ENCODE measurements at places on chromosomes 6 and 20.

DNA sequence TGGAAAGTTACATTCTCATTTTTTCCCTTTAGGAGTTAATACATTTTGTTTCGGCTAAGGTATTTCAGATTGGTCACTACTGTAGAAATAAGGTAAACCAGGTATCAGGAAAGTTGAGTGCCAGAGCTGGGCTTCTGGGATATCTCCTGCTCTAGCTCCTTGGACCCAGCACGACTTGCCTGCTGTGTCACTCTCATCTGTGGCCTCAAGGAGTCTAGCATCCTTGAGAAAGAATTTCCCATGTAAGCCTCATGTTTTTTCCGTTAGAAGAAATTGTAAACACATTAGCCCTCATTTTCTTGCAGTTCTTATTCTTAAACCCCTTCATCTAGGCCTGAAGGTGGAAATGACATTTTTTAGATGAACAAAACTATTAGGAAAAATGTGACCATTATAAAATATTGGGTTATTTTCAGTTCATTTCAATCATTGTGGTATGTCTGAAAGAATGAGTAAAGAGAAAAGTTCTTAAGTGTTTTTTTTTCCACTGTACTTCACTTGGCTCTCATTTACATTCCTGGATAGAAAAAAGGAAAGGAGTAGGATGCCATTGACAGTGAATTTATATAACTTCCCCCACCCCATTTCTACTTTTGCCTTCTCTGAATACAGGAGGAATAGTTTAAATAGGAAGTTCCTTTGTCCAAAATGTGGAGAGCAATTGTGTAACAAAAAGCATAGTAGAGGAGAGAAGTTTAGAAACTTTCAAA, 46.7 kb downstream of the CD2AP start:
- no peak for DNase-seq

DNA sequence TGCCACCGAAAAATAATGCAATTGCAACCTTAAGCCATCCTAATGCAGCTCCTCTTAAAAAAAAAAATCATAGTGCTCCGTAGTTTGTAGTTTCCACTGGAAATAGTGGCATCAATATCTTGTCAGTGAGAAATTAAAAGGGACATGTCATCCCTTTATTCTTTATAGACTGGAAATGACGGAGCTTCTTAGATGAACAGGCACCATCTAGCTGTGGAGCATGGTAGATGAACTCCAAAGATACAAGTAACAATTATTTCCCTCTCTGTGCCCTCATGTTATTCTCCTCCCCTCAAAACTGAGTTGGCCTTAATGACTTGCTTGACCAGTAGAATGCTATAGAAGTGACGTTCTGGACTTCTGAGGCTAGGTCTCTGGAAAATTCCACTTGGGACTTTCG, 268.1 kb upstream of the SPTLC3 start:
- DNase-seq = no peak

GRCh38 chr6:146408583-146408982, 135.1 kb upstream of the RAB32 start:
- no peak for DNase-seq

- DNase-seq = no peak
Measured at GRCh38 chr20:38290829-38291814, 12.8 kb upstream of the BPI start.

GRCh38 chr20:32528905-32529670, 56.0 kb downstream of the NOL4L start:
- DNase-seq = no peak

DNA sequence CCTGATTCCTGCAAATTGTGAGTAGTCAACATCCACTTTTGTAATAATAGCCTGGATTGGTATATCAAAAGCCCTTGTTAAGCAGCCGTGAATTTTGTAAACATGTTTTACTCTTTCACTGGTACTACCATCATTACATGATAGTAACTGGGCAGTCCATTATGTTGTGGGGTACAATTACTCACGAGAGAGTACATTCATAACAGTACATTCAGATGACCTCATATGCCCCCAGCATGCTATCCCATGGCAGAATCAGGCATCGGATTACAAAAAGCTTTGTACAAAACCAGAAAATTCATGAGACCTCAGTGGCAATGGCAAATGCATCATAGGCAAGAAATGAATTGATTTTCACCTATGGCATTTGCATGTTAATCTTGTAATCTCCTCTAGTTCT, 166.2 kb downstream of the EPM2A start:
- no peak for DNase-seq

DNA sequence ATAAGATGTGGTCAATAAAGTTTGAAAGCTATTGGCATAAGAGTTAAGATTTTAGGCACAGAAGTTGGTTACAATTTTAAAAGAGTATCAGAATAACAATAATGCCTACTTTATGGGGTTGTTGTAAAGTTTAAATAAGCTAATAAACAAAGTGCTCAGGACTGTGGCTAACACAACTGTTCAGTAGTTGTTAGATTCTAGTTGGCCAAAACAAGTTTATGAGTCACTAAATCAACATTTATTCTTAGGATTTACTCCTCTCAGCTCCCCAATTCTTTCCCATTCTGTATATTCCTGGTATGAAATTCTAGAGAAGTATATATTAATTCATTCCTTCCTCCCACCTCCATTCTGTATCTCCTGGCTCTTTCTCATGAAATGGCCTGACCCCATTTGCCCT, 14.5 kb downstream of the RMND1 start:
- DNase-seq = no peak

DNA sequence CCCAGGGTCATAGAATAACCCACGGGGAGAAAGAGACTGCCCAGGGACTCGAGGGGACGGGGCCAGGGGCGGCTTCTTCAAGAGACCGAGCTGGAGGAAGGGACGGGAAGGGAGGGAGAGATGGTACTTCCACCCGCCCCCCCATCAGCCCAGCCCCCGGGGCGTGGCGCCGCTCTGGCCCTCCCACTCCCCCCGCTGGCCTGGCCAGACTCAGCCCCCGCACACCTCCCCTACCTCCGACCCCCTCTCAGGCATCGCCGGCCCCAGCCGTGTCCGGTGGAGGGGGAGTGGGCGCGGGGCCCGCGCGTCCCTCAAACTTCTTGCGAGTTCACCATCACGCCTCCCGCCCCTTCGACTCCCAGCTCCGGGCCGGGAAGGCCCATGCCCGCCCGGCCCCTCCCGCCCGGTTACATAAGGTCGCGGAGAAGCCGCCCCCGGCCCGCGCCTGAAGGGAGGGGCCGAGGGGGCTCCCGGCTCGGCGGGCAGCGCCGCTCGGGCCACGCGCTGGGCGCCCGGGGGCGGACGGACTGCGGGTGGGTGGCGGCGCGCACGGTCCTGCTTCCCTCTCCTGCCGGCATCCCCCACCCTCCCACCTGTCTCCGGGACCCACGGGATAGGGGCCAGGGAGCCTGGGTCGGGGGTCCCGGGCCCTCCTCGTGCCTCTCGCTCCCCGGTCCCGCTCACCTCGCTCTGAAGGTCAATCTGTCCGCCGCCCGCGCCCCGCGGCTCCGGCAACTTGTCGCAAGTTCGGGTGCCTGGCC, 562 bp downstream of the TFEB start:
- peak; percentile 63 for DNase-seq

- no peak for DNase-seq
Measured at GRCh38 chr6:119541132-119541905, 191.8 kb upstream of the MAN1A1 start.

DNA sequence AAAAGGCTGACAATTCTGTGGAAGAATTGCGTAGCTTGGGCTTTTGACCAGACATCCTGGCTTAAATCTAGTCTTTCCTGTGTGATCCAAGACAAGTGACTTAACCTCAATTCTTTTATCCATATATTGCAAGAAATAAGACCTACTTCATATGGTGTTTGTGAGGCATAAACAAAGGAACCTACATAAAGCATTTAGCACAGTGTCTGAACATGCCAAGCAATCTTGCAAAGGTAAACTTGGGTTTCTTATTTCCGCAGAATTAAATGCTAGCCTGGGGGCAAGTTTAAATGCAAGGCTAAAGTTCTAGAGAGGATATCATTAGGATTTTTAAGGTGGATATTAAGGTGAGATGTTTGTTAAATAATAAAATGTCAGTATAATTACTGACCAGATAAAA, 47.9 kb downstream of the HDDC2 start:
- DNase-seq = no peak

GRCh38 chr6:138465007-138465645, 34.2 kb downstream of the NHSL1 start:
- DNase-seq = no peak
